K562 (cell line): ENCODE measurements at places on chromosomes 16 and 17.

GRCh38 chr16:85123891-85124635 is 11.8 kb upstream of the CIBAR2 start:
- no peak for DNase-seq

DNA sequence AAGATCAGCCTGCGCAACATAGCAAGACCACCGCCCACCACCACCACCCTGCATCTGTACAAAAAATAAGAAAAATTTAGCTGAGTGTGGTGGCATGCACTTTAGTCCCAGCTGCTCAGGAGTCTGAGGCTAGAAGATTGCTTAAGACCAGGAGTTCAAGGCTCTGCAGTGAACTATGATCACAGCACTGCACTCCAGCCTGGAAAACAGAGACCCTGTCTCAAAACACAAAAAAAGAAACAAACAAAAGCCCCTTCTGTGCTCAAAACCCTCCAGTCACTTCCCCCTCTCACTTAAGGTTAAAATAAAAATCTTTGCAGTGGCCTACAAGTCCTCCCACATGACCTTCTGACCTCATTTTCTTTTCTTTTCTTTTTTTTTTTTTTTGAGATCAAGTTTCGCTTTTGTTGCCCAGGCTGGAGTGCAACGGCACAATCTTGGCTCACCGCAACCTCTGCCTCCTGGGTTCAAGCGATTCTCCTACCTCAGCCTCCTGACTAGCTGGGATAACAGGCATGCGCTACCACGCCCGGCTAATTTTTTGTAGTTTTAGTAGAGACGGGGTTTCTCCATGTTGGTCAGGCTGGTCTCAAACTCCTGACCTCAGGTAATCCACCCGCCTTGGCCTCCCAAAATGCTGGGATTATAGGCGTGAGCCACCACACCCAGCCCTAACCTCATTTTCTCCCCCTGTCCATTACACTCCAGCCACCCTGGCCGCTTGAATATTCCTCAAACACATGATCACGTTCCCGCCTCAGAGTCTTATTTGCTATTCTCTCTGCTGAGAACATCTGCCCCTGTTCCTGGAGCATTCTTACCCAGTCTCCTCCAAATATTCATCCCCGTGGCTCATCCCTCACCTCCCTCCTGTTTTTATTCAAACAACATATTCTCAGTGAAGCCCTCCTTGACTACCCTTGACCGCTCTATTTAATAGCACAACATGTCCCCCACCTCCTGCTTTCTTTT is 126.6 kb upstream of the MED13 start:
- no peak for DNase-seq

GRCh38 chr16:70158261-70158939 is 15.2 kb upstream of the CLEC18C start:
- DNase-seq: peak; percentile 20

GRCh38 chr17:12509801-12510200 is 155.9 kb upstream of the MYOCD start:
- DNase-seq: no peak

GRCh38 chr17:79842656-79843473 is 3.6 kb upstream of the CBX4 start:
- DNase-seq: no peak

DNA sequence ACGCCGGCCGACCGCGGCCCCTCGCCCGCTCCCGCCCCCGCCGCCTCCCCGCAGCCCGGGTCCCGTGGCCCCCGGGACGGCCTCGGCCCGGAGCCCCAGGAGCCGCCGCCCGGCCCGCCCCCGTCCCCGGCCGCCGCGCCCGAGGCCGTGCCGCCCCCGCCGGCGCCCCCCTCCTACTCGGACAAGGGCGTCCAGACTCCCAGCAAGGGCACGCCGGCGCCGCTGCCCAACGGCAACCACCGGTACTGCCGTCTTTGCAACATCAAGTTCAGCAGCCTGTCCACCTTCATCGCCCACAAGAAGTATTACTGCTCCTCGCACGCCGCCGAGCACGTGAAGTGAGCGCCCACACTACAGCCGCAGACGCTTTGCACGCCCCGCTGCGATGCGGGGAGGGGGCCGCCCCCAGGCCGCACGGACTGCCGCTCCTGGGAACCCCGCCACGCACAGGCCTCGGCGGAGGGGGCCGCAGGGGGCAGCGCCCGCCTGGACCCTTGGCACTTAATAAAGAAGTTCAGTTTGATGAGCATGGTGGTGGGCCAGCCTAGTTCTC is 35.5 kb upstream of the ZC3H18 start:
- no peak for DNase-seq

GRCh38 chr17:20121359-20122253 is 112.4 kb downstream of the SPECC1 start:
- peak; percentile 58 for DNase-seq

DNA sequence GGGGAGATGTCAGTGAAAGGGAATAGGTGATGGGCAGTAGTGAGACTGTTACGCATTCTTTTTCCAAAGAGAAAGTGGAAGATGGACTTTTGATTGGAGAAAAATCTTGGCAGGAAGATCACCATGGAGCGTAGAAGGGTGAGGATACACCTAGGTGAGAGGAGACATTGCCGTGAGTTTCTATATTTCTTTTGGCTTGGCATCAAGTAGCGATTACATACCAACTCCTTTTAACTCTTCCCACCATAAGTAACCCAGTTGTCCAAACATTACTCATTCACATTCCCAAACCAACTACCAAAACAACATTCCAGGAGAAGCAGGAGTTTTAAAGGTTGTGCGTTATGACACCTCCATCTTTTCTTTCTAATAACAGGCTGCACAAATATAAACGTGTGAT is 10.7 kb upstream of the KRT28 start:
- no peak for DNase-seq

DNA sequence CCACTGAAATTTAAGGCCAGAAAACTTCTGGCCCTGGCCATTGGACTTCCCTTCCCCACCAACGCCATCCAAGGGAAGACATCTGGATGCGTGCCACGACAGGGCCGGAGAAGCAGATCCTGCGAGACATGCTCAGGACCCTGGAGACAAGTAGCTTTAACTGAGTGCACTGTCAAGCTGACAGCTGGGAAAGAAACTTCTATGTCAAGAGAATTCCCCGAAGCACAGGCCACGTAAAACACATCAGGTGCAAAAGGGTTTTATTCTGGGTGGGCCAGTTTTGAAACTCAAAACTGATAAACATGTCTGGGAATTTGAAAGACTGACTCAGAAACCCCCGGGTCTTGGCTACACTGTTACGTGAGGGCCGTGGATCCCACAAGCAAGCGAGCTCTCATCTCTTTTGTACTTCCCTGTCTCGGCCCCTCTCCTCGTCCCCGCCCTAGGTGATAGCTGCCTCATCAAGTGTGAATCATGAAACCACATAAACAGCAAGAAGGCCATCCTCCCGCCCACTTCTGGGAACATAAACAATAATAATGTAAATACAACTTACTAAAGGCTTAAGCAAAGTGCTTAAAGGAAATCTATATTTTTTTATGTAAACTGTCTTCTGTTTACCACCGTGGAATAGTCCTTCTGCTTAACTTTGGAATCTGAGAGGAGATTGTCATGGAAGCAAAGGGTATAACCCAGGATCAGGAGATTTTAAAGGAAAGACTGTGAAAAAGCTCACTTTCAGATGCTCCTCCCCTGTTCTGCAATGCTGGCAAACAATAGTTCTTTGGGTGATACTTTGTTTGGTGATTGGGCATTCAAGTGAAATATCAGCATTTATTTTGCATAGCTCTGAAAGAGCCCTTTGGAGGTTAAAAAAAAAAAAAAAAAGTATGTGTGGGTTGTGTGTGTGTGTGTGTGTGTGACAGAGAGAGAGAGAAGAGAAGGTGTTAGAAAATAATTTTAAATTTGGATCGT is 406.0 kb upstream of the MAF start:
- no peak for DNase-seq

- no peak for DNase-seq
Measured at GRCh38 chr16:17296431-17296830, 174.3 kb downstream of the XYLT1 start.

- no peak for DNase-seq
Measured at GRCh38 chr17:83192161-83192788, 112.9 kb downstream of the METRNL start.

DNA sequence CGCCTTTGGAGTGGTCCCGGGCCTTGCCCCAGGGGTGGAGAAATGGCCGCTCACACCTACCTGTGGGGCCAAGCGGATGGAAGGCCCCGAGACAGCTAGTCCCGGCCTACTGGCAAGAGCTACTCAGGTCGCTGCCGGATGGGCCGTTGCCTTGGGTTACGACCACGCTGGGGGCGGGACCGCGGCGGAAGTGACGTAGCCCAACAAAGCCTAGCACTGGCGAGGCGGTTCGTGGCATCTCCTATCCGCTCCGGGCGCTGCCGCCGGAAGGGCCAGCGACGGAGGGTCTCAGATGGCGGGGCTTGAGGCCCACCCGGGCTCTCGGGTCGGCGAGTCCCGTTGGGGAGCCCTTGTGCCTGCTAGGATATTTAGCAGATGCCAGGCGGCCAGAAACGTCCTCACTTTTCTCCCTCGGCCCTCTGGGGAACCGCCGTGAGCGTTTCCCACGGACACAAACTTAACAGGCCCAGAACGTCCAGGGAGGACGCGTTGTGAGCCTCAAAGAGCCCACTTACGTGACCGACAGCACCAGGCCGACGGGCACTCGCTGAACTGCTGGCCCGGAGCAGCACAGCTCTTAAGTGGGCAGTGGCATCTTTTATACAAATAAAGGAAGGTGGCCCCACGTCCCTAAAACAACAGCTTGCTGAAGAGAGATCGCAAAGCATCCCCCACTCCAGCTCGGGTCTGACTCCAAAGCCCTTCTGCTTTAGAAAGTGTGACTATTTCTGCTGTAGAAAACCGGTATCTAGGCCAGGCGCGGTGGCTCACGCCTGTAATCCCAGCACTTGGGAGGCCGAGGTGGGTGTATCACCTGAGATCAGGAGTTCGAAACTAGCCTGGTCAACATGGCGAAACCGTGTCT is at the start of gene C16orf46:
TSS of gene C16orf46 (minus strand) at position 163 of the 865 bp plus-strand sequence. CDS start 13,283 bp downstream, outside the sequence.
- DNase-seq: peak; percentile 96

DNA sequence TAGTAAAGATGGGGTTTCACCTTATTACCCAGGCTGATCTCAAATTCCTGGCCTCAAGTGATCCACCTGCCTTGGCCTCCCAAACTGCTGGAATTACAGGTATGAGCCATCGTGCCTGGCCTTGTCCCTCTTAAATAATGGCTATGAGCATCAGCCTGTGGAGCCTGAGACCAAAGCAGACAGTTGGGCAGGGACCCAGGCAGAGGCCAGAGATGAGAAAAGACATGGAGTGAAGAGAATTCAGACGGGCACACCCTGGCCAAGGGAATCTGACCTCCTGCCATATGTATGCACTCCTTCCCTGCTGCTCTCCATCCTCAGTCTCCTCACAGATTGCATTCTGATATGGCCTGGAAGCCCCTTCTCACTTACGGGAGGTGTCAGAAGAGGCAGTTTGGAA is 98.4 kb upstream of the DNAH9 start:
- DNase-seq: no peak

GRCh38 chr16:90048347-90048722 is 28.8 kb downstream of the PRDM7 start:
- DNase-seq: no peak

- DNase-seq: no peak
Measured at GRCh38 chr16:70683146-70683944, 2.5 kb downstream of the MTSS2 start.

DNA sequence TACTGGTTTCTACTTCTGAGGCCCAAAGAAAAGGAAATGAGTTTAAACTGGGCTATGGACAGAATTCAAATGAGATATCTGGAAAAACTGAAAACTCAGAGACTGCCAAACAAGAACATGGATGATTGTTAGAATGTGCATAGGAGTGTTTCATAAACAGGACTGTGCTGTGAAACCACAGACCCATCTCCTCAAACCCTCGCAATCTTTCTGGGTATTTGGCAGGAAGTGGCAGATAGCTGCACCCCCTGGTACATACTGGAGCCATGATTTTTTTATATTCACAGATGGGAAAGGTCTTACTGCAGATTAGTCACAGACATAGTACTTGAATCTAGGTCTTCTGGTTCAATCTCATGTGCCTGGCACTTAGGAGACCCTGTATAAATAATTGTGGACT is 145.0 kb downstream of the CCDC182 start:
- no peak for DNase-seq

DNA sequence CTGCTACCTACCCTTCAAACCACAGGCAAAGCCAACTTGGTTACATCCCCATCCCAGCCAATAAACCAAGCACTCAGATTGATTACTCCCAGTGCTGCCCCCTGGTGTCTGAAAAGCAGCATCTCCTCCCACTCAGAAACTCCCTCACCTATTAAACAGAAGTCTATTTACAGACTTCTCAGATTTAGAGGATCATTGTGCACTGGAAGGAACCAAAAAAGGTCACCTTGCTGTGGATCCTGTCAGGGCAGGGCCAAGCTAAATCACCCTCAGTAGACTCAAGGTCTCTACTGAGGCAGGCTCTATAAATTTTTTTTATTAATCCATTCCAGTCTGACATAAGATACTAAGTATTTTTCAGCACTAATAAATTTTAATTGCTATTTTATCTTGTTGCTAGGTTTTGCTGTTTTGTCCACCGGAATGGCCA is 17.6 kb downstream of the HIGD1B start:
- DNase-seq: peak; percentile 75

GRCh38 chr17:13678361-13678760 is 76.6 kb upstream of the HS3ST3A1 start:
- DNase-seq: no peak

DNA sequence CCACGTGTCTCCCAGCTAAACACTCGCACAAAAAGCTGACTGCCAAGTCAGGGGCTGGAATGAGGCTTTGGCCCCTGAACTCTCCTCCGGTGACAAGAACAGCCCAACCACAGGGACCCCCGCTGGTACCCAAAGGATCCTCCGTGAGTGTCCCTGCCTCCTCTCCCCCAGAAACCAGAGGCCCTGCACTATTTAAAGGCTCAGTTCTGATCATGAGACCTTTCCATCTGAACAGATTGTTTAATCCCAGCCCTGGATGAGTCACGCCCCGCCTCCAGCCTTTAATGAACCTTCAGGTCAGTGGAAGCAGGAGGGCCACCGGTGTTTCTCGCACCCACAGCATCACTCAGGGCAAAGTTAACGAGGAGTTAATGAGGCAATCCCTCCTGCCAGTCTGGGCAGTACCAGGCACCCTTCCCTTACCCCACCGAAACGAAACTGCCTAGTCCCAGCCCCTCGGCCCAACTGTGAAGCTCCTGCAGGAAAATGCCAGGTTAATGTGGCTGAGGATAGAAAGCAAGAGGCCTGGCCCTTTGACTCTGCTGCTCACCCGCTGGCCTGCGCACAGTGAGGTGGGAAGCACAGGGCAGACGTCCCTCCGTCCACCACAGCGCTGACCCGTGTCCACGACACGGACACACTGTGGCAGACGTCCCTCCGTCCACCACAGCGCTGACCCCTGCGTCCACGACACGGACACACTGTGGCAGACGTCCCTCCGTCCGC is 32.4 kb downstream of the TIMM22 start:
- no peak for DNase-seq

- no peak for DNase-seq
Measured at GRCh38 chr17:6786618-6787017, 10.6 kb downstream of the FBXO39 start.

- DNase-seq: no peak
Measured at GRCh38 chr17:19345067-19345460, 17.5 kb downstream of the B9D1 start.
